ENCODE measurements at places on chromosomes 6 and 20. TPM values are rescaled to one million over a fixed set of nuclear protein-coding genes. Genes with fewer than 3 reads are reported as not detected.

The SLC52A3 gene
- polyA plus RNA-seq = not detected

The TNXB gene
- polyA plus RNA-seq = not detected

The MTHFD1L gene
- 1.6 TPM for polyA plus RNA-seq

The SLC2A10 gene
- polyA plus RNA-seq = 1.3 TPM

The LPIN3 gene
- not detected for polyA plus RNA-seq

The BTN1A1 gene
- polyA plus RNA-seq = not detected

The SPEF1 gene
- not detected for polyA plus RNA-seq

The RCAN2 gene
- polyA plus RNA-seq = not detected

The CLIC5 gene
- polyA plus RNA-seq = 0.44 TPM

The OR2J3 gene
- not detected for polyA plus RNA-seq

The GFOD1 gene
- polyA plus RNA-seq = 49.3 TPM

The NRN1 gene
- polyA plus RNA-seq = not detected

The MRAP2 gene
- polyA plus RNA-seq = not detected

The CALHM4 gene
- polyA plus RNA-seq = not detected

The RIPPLY2 gene
- not detected for polyA plus RNA-seq

The MOXD1 gene
- polyA plus RNA-seq = not detected

The HSPA1L gene
- 0.70 TPM for polyA plus RNA-seq

The MPIG6B gene
- 6.3 TPM for polyA plus RNA-seq

The OR2H2 gene
- polyA plus RNA-seq = not detected

The MOG gene
- polyA plus RNA-seq = not detected

The RHAG gene
- not detected for polyA plus RNA-seq

The GPLD1 gene
- polyA plus RNA-seq = not detected

The ENPP5 gene
- polyA plus RNA-seq = 36.1 TPM

The RSPH9 gene
- polyA plus RNA-seq = 0.55 TPM

The TAP1 gene
- polyA plus RNA-seq = 439 TPM

The LAMA2 gene
- polyA plus RNA-seq = 1.2 TPM

The IL20RA gene
- polyA plus RNA-seq = not detected

The ZBTB46 gene
- polyA plus RNA-seq = 0.32 TPM

The TRIM31 gene
- not detected for polyA plus RNA-seq

The PRICKLE4 gene
- polyA plus RNA-seq = not detected

The ELOVL4 gene
- not detected for polyA plus RNA-seq

The SCRT2 gene
- polyA plus RNA-seq = not detected

The PKHD1 gene
- not detected for polyA plus RNA-seq

The CAP2 gene
- not detected for polyA plus RNA-seq

The CRYBG1 gene
- polyA plus RNA-seq = 0.42 TPM

The DEFB124 gene
- not detected for polyA plus RNA-seq

The SPATS1 gene
- polyA plus RNA-seq = not detected

The MATN4 gene
- not detected for polyA plus RNA-seq

The DEFB126 gene
- not detected for polyA plus RNA-seq

The MLN gene
- polyA plus RNA-seq = not detected

The NFS1 gene
- 21.3 TPM for polyA plus RNA-seq

The ETV7 gene
- polyA plus RNA-seq = not detected

The PTCHD4 gene
- polyA plus RNA-seq = not detected

The BPIFB4 gene
- polyA plus RNA-seq = not detected

Data from immature natural killer cell (primary cell).